ENCODE measurements at places on chromosomes 12 and 14.

DNA sequence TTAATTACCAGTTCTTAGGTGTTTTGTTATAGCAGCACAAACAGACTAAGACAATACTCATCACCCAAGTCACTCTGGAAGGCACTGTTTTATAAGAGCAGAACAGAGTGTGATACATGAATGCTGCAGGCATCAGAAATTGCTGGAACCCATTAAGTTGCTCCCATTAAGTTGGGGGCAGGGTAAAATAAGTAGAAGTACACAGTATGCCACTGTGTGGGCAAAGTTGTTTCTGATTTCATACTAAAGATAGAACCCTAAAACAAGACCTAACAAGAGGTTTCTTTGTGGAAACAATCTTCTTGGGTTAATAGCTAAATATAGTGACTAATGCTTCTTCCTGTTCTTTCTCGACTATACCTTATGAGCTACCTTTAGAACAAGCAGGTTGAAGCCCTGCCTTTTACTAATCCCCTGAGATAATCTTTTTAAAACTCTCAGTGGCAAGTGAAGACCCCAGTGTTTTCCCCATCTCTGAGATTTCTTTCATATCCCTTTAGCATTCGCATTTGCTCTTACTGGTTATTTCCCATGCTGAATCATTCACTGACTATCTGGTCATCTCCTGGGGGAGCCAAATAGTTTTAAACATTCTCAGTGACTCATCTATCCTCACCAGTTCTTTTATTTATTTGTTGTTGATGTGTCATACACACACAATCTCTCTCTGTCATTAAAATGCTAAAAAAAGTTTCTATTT, 52.3 kb downstream of the SOCS2 start:
- peaks cover 13% of the 10 kb centered on the region for H3K27me3 ChIP-seq
- DNase-seq, result no peak
- H3K27ac ChIP-seq, result no peak overlapping the region

DNA sequence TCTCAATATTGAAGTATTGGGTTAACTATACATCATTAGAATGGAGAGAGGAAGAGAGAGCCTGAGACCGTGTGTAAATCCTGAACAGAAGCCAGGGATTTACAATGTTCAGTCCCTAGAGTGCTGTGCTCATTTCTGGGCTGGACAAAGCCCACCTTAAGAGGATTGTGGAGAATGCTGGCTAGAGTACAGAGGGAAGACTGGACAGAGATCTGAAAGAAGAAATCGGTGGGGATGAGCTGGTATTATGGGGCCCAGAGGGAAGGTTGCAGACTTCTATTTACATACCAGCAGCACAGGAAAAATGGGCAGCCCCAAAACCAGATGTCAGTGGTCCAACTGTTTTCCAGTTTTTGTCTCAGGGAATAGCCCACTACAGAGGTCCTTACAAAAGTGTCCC, 42.3 kb downstream of the RTN1 start:
- H3K4me1 ChIP-seq, result peaks cover 21% of the 10 kb centered on the region
- no peaks in the 10 kb centered on the region for H3K36me3 ChIP-seq
- no peak overlapping the region for H3K4me3 ChIP-seq
- DNase-seq, result no peak
- peak overlapping the region; percentile 64 for H3K27ac ChIP-seq

- H3K27me3 ChIP-seq, result no peaks in the 10 kb centered on the region
- no peak overlapping the region for H3K4me3 ChIP-seq
- peaks cover 21% of the 10 kb centered on the region for H3K4me1 ChIP-seq
- no peaks in the 10 kb centered on the region for H3K36me3 ChIP-seq
- no peak for DNase-seq
These were observed 85.1 kb upstream of the AMIGO2 start for GRCh38 chr12:47164724-47165439.

DNA sequence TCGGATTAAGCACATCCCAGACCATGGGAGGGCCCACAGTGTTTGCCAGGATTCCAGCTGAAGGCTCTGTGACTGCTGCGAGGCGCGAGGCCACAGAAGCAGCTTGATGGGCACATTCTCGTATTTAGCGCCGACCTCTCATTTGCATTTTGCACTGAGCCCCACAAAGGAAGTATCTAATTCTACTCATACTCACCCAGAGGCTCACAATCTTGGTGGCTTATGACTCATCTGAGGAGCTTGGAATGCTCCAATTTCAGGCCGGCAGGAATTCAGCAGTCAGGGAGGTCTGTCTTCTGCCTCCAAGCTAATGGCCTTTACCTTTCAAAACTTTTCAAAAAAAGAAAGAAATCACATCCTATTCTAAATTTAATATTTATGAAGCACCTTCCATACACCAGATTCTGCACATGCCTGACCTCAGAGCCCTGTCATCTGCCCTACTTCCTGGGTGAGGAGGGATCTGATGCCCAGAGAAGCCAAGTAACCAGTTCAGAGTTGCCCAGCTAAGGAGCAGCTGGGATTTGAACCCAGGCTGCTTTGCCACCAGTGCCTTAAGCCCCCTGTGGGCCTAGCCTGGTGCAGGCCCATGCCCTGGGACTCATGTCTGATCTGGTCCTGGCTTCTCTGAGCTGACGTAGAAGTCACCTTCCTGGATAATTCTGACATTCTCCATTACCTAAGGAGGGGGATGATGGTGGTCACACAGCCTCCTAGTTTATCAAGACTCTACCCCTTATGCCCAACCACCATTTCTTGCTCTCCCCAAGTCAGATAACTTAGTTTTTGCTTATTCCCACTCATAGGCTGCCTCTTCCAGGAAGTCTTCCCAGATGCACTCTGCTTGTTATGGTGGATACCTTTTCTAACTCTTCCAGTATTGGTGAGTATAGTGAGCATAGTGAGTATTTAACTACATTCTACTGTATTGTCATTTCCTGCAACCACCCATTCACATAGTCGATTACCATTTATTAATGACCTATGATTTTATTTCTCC, 198.9 kb downstream of the RBM19 start:
- H3K4me3 ChIP-seq, result no peak overlapping the region
- no peak for DNase-seq
- H3K36me3 ChIP-seq, result no peaks in the 10 kb centered on the region
- peaks cover 63% of the 10 kb centered on the region for H3K4me1 ChIP-seq

DNA sequence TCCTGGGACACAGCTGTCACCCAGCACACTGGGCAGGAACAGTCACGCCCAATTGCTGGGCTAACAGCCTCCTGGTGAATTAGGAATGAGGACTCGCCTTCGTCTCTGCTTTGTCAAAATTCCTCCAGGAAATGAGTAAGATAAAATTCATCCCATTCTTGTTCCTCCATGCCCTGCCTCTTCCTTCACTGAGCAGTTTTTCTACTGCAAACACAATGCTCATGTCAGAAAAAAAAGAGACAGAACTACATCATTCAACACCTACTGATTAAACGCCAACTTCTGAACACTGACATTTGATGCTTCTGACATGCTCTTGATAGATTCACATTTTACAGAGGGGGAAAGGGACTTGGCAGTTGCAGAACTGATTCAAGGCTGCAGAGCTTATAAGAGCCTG, 37.5 kb upstream of the DTX1 start:
- no peaks in the 10 kb centered on the region for H3K36me3 ChIP-seq
- H3K27ac ChIP-seq, result no peak overlapping the region
- peaks cover 54% of the 10 kb centered on the region for H3K27me3 ChIP-seq
- H3K4me3 ChIP-seq, result no peak overlapping the region
- H3K4me1 ChIP-seq, result peaks cover 6% of the 10 kb centered on the region

DNA sequence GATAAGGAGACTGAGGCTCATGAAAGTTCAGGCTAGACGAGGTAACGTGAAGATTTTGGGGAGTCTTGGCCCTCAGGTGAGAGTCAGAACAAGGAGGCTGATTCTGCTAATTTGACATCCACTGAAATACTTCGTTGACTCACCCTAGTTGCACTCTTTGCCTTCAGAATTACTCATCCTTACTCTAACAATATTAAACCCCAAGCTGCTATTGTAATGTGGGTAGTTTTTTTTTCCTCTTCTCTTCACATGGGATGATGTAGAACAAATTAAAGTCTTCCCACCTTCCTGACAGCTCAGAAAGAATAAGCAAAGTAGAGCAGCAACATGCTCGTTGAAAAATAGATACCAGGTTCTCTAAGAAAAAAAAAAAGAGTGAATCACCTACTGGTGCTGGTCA, 22.0 kb upstream of the SRRM4 start:
- no peak overlapping the region for H3K4me3 ChIP-seq
- no peak overlapping the region for H3K27ac ChIP-seq
- H3K27me3 ChIP-seq, result peaks cover 14% of the 10 kb centered on the region
- H3K4me1 ChIP-seq, result no peaks in the 10 kb centered on the region
- no peaks in the 10 kb centered on the region for H3K36me3 ChIP-seq
- DNase-seq, result no peak

DNA sequence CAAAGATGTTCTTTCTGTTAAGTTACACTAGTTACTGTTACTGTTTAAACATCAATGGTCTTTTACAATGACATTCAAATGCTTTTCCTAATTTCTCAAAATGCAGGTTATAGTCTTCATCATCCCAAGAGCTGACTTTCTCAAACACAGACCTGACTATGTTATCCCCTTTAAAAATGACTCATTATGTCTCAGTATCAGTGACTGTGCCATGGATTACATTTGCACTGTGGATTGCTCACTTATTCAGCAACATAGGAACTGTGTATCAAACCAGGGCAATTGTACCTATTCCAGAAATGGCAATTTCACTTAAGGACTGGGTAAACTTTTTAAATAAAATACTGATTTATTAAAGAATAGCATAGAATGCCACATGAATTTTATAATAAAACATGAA, 630.2 kb upstream of the NOVA1 start:
- no peaks in the 10 kb centered on the region for H3K27me3 ChIP-seq
- no peak overlapping the region for H3K4me3 ChIP-seq
- no peak for DNase-seq
- no peak overlapping the region for H3K27ac ChIP-seq
- no peaks in the 10 kb centered on the region for H3K4me1 ChIP-seq
- H3K36me3 ChIP-seq, result no peaks in the 10 kb centered on the region

DNA sequence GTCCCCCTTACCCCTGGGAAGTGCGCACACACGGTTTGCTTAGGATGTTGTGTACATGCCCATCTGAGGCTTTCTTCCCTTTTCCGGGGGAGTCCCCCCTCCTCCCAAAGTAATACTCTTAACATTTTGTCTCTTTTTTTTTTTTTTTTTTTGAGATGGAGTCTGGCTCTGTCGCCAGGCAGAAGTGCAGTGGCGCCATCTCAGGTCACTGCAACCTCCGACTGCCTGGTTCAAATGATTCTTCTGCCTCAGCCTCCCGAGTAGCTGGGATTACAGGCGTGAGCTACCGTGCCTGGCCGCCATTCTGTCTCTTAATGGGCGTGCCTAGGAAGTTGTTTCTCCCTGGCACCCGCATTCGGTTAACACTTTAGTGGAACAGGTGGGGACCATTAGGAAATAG, 4.5 kb upstream of the GMFB start:
- no peaks in the 10 kb centered on the region for H3K36me3 ChIP-seq
- H3K27ac ChIP-seq, result no peak overlapping the region
- no peak overlapping the region for H3K4me3 ChIP-seq
- H3K4me1 ChIP-seq, result peaks cover 41% of the 10 kb centered on the region
- H3K27me3 ChIP-seq, result no peaks in the 10 kb centered on the region

GRCh38 chr12:102300824-102301461, 103.3 kb upstream of the PMCH start:
- H3K27ac ChIP-seq, result no peak overlapping the region
- no peak overlapping the region for H3K4me3 ChIP-seq
- H3K27me3 ChIP-seq, result peaks cover 3% of the 10 kb centered on the region
- H3K4me1 ChIP-seq, result no peaks in the 10 kb centered on the region

GRCh38 chr12:41514907-41515306, 326.8 kb downstream of the PDZRN4 start:
- H3K27me3 ChIP-seq, result no peaks in the 10 kb centered on the region

Data from nephron progenitor cell (in vitro differentiated cells).